ENCODE measurements at places on chromosomes 6 and 20. TPM values are rescaled to one million over a fixed set of nuclear protein-coding genes. Genes with fewer than 3 reads are reported as not detected.

The PACSIN1 gene
- 2.2 TPM for total RNA-seq

The PKIB gene
- 0.65 TPM for total RNA-seq

- no peak for DNase-seq
These were observed 245.4 kb downstream of the ANKRD60 start for GRCh38 chr20:57983082-57983481.

- DNase-seq = no peak
These were observed 598 bp downstream of the TMEM239 start for GRCh38 chr20:2816583-2817340.

DNA sequence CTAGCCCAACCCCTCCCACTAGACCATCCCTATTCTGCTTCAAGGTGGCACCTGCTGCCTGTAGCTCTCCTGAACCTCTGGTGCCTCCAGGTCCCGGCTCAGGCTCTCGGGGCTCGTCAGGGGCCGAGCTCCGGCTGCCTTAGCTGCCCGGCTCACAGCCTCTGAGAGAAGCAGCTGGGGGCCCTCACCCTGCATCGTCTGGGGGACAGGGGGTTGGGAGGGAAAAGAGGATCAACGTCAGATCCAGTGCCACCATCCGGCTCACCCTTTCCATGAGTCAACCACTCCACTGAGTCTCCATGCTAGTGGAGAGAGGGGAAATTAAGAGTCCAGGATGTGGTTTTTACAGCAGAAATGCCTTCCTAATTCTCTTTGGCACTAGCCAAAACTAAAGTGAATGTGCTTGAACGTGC lies 13.0 kb downstream of the BAG6 start:
- no peak for DNase-seq

The RBL1 gene
- 45.6 TPM for total RNA-seq

- DNase-seq = no peak
These were observed 6.9 kb downstream of the ZMYND8 start for GRCh38 chr20:47349365-47350180.

The LAMA5 gene
- 0.63 TPM for total RNA-seq

DNA sequence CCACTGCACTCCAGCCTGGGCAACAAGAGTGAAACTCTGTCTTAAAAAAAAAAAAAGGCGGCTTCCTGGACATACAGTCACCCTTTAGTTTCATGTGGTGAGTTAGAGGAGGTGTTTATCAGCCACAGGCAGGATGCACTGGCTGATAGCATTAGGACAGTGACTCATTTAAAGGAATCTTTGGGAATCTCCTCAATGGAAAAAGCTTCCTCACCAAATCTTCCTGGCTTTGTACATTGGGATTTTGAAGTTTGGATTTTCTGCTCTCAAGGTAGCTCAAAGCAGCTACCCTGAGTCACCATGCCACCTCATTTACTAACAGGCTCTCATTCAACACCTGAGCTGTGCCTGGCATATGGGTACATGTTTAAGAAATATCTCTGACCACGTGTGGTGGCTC lies 20.2 kb downstream of the PRPH2 start:
- no peak for DNase-seq

- no peak for DNase-seq
These were observed 1159.1 kb upstream of the CITED2 start for GRCh38 chr6:140533526-140533925.

The RAB23 gene
- total RNA-seq = 3.0 TPM

DNA sequence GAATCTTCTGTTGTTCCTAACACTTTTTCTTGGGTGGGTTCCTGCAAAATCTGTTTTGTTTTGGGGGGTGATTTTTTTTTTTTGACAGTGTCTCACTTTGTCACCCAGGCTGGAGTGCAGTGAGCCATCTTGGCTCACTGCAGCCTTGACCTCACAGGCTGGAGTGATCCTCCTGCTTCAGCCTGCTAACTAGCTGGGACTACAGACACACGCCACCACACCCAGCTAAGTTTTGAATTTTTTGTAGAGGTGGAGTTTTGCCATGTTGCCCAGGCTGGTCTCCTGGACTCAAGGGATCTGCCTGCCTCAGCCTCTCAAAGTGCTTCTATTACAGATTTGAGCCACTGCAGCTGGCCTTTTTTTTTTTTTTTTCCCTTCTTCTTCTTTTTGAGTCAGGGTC lies 60.5 kb upstream of the SNAP91 start:
- DNase-seq = no peak

DNA sequence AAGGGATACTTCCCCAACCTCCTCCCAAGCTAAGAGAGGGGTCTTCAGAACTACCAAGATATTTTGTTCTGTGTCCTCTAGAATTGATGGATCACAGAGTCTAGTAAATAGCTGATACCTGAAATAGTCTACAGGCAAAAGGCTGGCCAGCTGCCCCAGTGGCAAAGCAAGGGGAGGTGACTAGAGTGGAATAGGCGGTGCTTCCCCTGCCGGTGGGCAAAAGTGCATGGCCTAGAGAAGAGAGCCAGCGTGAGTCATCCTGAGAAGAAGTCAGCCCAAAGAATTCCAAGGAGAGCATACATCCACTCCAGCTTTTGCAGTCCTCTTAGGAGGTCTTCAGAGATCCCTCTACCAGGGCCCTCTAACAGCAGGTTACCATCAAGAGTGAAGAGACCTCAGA lies 14.7 kb downstream of the DPPA5 start:
- no peak for DNase-seq

Measured in activated CD4-positive, alpha-beta memory T cell treated with anti-CD3 and anti-CD28 coated beads, Interleukin-2, amount 10 ng/mL, durations not matched to agents 7 days and 5 days (primary cell).